IMR-90 (cell line): ENCODE measurements at places on chromosomes 6 and 20. TPM values are rescaled to one million over a fixed set of nuclear protein-coding genes. Genes with fewer than 3 reads are reported as not detected.

Gene HLA-DQB1
- not detected in 2 replicates for total RNA-seq

Gene BANF2
- total RNA-seq, result not detected in 2 replicates

Gene NKAPL
- total RNA-seq, result 0.54 and 0.83 TPM in 2 replicates

Gene ACTL10
- total RNA-seq, result 0.18 and 0.28 TPM in 2 replicates

Gene EBF4
- under 0.01 and 0.18 TPM in 2 replicates for total RNA-seq

Gene CRISP2
- total RNA-seq, result not detected in 2 replicates

Gene CCN6
- total RNA-seq, result not detected in 2 replicates

Gene TFAP2D
- total RNA-seq, result not detected in 2 replicates

Gene NOP56
- 170 and 231 TPM in 2 replicates for total RNA-seq

Gene TFAP2A
- total RNA-seq, result 0.72 and 1.1 TPM in 2 replicates

Gene LTV1
- total RNA-seq, result 11.1 and 26.1 TPM in 2 replicates

Gene RAET1G
- 1.3 and 2.2 TPM in 2 replicates for total RNA-seq

Gene SERPINB1
- 6.1 TPM in 2 replicates for total RNA-seq

Gene PSORS1C1
- total RNA-seq, result 0.28 and 0.36 TPM in 2 replicates

Gene ZNF334
- 1.1 and 1.4 TPM in 2 replicates for total RNA-seq
